Fibroblast of the conjunctiva (primary cell): ENCODE measurements at places on chromosomes 7 and 10.

GRCh38 chr7:42548816-42549611 lies 312.0 kb upstream of the GLI3 start:
- DNase-seq: no peak

- peak; percentile 63 for DNase-seq
These were observed 17.6 kb downstream of the ZDHHC16 start for GRCh38 chr10:97463363-97464132.

DNA sequence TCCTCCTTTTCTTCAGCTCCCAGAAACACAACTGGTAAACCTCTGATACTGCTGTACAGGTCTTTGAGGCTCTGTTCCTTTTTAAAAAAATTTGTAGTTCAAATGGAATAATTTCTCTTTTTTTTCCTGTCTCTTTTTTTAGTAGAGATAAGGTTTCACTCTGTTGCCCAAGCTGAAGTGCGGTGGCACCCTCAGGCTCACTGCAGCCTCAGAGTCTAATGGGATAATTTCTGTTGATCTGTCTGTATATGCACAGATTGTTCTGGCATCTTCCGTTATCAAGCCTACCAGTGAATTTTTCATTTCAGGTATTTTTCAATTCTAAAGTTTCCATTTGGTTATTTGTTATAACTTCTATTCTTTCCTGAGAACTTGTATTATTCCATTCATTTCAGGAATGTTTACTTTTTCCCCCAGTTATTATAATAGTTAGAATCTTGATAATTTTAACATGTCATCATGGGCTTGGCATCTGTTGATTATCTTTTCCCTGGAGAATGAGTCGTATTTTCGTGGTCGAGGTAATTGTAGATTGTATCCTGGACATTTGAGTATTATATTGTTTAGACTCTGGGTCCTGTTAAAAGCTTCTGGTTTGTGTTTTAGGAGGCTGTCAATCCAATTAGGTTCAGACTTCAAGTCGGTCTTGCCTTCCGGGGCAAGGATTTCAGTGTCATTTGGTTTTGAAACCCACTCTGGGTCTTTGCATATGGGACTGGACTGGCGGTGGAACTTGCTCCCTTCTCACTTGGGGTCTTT lies 24.5 kb downstream of the CRCP start:
- DNase-seq: no peak

GRCh38 chr10:113550365-113550764 lies 2.5 kb upstream of the HABP2 start:
- no peak for DNase-seq

GRCh38 chr10:17106991-17107390 lies 22.6 kb downstream of the CUBN start:
- no peak for DNase-seq

GRCh38 chr7:26612742-26613141 lies 251.6 kb downstream of the SKAP2 start:
- DNase-seq: no peak

DNA sequence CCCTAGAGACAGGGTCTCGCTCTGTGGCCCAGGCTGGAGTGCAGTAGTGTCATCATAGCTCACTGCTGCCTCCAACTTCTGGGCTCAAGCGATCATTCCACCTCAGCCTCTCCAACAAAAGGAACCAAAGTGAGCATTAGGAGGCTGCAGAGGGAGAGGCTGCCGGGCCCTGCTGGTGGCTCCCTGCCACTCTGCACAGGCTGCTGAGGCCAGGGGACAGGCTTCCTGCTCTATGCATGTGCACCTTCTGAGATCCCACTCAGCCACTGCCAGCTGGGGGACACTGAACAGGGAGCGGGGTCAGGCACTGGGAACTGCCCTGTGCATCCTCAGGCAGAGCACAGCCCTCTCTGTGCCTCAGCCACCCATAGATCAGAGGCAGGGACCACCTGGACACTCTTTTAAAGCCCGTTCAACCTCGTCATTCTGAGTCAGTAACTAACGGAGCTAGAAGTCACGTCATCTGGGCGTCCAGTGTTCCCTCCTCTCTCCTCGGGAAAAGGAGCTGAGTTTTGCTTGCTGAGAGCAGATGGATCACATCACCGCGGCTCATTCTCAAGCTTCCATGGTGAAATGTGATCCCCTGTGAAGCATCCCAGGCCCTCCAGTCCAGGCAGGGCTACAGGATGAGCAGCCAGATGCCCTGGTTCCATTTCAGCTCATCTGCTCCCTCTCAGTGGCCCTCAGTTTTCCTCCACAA lies 109.6 kb downstream of the MYL10 start:
- peak; percentile 36 for DNase-seq

- no peak for DNase-seq
These were observed 161.4 kb downstream of the CCDC3 start for GRCh38 chr10:12839941-12840611.

GRCh38 chr7:22559829-22560489 lies 60.0 kb upstream of the STEAP1B start:
- DNase-seq: peak; percentile 83
